ENCODE measurements at places on chromosomes 12 and 14.

DNA sequence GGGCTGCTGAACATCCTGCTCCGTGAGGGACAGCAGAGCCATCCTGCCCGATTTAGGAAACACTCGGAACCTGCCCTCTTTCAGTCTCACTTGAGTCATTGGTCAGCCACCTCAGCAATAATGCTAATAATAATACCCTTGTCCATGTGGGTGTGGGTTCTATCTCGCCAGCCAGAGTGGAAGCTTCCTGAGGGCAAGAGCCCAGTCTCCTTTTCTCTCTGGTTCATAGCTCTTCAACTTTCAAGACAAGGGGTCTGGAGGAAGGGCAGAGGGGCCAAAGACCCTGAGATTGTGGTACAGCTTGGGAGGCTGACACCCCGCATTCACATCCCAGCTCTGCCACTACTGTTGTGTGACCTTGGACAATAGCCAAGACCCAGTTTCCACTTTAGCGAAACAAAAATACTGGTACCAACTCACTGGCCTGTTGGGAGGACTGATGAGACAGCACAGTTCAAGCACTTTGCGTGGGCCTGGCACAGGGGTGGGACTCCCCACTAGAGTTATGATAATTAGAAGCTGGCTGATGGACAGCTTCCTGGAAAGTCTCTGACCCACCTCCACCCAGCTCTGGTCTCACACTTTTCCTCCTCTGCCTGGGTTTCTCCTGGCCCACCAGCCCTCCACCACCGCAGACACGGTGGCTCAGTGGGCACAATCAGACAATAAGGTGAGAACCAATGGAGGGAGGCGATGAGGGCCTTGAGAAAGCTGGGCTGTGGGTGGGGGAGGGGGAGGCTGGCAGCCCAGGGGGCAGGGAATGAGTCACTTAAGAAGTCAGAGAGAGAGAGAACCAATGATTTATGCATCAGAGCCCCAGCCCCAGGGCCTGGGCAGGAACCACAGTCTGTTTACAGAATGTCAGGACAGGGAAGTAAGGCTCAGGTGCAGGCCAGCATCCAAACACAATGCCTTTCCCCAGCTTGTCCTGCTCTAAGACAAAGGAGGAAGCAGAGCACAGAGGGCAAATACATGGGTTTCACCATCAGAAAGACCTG lies 9.6 kb downstream of the FAIM2 start:
- no peak for DNase-seq

GRCh38 chr12:43815416-43815815 lies 9.3 kb upstream of the TWF1 start:
- DNase-seq = no peak

DNA sequence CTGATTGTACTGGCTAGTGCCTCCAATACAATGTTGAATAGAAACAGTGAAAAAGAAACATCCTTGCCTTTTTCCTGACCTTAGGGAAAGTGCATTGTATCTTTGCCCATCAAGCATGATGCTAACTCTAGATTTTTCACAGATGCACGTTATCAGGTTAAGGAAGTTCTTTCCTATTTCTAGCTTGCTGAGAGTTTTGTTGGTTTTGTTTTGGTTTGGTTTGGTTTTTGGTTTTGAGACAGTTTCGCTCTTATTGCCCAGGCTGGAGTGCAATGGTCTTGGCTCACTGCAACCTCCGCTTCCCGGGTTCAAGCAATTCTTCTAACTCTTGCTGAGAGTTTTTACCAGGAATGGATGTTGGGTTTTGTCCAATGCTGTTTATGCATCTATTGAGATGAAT lies 89.0 kb downstream of the BRMS1L start:
- DNase-seq = no peak

GRCh38 chr14:25116607-25117006 lies 66.7 kb upstream of the STXBP6 start:
- no peak for DNase-seq

GRCh38 chr12:20350495-20350894 lies 17.8 kb upstream of the PDE3A start:
- no peak for DNase-seq

DNA sequence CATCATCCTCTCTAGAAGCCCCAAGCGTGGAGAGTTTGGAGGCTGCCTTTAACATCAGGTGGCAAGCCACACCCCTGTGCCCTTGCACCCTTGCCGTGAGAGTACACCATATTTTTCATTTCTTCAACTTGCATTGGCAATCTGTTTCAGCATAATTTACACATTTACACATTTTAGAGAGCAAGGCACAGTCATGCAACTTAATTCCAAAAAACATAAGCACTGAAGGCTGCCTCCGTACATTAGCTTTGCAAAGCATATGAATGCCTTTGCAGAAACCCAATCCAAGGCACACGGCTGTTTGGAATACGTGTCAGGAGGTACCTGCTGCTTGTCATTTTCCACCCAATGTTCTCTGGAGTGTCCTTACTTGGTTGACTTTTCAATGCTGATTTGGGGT lies 833.1 kb downstream of the VRK1 start:
- no peak for DNase-seq
